Activated CD4-positive, alpha-beta T cell treated with anti-CD3 and anti-CD28 coated beads for 48 hours (primary cell): ENCODE measurements at places on chromosomes 7 and 10.

- no peak for DNase-seq
Observed at GRCh38 chr7:116591202-116592040, 66.6 kb downstream of the CAV1 start.

GRCh38 chr7:100007887-100008286 lies 7.5 kb upstream of the ZKSCAN1 start:
- no peak for DNase-seq

- DNase-seq, result no peak
Observed at GRCh38 chr10:127881262-127881661, 11.5 kb downstream of the CLRN3 start.

- no peak for DNase-seq
Observed at GRCh38 chr10:94143261-94143660, 149.5 kb downstream of the PLCE1 start.

DNA sequence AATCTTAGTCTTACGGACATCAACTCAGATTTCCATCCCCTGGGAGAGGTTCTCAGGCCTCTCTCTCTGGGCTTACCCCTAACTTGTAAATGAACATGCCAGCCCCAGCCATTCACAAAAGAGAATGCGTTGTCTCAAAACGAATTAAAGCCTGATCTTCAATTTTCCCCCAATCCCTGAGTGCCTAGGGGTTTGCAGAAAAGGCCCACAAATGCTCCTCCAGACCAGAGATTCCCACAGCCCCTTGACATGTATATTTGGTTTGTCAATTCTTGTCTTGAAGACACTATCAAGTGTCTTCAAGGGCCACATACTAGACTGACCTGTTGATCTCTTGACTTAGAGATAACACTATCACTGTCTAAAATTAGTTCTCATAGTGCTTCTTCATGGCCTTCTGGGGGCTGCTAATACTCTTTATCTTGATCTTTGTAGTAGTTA lies 11.9 kb upstream of the HOXA13 start:
- no peak for DNase-seq

- no peak for DNase-seq
Observed at GRCh38 chr7:158689488-158689887, 15.1 kb downstream of the NCAPG2 start.

GRCh38 chr7:52917982-52918578 lies 117.4 kb upstream of the POM121L12 start:
- DNase-seq, result no peak

DNA sequence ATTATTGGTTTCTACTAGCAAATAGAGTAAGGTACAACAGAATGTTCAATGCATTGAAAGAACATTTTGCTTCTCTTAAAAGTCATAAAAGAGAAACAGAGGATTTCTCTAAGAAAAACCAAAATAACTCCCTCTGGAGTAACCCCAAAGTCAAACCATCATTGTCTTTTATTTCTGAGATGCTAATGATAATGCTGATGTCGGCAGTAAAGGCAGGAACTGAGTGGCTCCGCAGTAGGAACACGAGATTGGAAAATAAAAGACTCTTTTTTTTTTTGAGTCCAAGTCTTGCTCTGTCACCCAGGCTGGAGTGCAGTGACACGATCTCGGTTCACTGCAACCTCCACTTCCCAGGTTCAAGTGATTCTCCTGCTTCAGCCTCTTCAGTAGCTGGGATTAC lies 2.7 kb upstream of the USP54 start:
- no peak for DNase-seq

GRCh38 chr7:104956753-104957450 lies 57.1 kb upstream of the KMT2E start:
- DNase-seq, result peak; percentile 40

DNA sequence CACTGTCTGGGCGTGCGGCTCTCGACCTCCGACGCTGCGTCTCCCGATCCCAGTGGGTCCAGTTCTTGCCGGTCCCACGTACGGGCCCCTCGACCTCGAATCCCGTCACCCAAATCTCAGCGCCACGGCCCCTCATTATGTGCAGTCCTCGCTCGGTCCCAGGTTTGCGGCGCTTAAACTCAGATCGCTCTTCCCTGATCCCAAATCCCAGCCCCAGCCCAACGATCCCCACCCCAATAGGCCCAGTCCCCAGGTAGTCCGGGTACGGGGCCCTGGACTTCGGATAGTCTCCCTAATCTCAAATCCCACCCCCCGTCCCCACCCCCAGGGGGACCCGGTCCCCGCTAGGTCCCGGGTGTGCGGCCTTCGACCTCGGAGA lies 666 bp downstream of the HNRNPF start:
- DNase-seq, result no peak

DNA sequence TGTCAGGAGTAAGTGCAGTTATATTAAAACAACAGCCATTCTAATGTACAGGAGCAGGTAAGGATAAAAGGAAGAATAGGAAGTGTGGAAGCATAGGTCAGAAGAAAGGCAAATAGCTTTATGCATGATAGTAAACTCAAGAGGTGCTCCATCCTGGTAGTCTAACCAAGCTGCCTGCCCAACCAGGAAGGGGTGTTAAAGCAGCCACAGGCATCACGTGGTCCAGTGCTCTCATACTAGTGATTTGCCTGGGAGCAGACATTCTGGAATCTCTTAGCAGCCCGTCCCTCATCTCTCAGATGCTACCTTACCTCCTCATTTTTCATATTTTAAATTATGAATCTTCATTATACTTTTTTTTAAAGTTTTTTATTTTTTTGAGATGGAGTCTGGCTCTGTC lies 18.5 kb downstream of the ABRAXAS2 start:
- no peak for DNase-seq

DNA sequence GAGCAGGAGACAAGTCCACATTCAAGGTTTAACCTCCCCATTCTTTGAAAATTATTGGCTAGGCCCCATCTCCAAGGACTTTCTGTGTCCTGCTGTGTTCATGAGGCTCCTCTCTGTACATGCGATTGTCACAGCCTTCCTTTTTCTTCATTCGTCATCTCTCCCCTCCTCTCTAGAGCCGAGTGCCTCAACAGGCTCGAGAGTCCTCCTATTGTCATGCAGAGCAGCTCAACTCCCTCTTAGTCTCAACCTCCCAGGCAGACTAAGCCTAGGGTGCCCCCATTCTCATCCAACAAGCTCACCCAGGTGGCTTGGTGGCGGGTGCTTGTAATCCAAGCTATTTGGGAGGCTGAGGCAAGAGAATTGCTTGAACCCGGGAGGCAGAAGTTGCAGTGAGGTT lies 35.1 kb upstream of the SAMD8 start:
- DNase-seq, result no peak

DNA sequence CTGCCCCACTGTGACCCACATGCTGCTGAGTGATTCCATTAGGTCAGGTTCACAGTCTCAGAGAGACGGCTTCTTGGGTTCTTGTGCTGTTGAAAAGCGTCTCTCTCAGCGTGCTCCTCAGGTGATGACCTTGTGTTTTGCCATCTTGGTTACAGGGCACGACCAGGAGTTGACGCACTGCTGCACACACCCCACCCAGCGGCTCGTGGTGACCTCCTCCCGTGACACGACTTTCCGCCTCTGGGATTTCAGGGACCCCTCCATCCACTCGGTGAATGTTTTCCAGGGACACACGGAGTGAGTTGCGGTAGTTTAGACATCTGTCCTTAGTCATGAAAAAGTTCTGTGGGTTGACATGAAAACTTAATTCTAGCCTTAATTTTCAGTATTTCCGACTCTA lies 48.8 kb downstream of the WDR37 start:
- no peak for DNase-seq

DNA sequence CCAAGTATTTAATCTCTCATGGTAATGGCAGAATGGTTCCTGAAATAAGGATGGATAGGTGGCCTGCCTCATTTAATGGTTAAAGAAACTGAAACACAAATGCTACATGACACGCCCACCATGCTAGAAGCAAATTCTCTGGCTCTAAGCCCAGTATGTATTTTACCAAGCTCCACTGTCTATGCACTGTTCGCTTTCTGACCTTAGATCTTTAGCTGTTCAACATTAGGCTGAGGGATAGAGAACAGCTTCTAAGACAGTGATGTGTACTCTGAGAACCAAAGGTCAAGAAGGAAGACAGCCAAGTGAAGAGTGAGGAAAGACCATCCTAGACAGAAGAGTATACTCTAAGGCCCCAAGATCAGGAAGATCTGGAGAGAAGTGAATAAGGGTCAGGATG lies 26.6 kb downstream of the FAM3C start:
- DNase-seq, result no peak

DNA sequence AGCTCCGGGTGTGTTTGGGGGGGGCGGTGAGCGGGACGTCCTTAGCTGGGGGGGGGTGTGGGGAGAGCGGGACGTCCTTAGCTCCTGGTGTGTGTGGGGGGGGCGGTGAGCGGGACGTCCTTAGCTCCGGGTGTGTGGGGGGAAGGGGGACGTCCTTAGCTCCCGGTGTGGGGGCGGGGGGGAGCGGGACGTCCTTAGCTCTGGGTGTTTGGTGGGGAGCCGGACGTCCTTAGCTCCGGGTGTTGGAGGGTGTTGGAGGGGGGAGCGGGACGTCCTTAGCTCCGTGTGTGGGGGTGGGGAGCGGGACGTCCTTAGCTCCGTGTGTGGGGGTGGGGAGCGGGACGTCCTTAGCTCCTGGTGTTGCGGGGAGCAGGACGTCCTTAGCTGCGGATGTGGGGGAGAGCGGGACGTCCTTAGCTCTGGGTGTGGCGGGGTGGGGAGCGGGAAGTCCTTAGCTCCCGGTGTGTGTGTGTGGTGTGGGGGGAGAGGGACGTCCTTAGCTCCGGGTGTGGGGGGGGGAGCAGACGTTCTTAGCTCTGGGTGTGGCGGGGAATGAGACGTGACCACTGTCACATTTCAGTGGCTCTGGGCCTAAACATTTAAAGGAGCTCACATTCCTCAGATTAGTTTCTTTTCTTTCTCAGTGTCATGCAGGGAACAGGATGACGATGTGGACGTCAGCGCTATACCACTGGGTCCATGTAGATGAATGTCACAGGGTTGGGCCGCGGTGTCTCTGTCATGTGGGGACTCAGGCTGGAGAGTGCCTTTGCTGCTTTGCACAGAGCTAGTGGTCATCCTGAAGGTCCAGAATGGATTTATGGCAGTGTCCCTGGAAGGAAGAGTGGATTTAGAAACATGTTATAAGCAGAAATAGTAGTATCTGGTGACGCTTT lies 7.5 kb downstream of the DYNC2I1 start:
- peak; percentile 57 for DNase-seq

- DNase-seq, result no peak
Observed at GRCh38 chr7:99267481-99267840, 5.2 kb upstream of the MYH16 start.

DNA sequence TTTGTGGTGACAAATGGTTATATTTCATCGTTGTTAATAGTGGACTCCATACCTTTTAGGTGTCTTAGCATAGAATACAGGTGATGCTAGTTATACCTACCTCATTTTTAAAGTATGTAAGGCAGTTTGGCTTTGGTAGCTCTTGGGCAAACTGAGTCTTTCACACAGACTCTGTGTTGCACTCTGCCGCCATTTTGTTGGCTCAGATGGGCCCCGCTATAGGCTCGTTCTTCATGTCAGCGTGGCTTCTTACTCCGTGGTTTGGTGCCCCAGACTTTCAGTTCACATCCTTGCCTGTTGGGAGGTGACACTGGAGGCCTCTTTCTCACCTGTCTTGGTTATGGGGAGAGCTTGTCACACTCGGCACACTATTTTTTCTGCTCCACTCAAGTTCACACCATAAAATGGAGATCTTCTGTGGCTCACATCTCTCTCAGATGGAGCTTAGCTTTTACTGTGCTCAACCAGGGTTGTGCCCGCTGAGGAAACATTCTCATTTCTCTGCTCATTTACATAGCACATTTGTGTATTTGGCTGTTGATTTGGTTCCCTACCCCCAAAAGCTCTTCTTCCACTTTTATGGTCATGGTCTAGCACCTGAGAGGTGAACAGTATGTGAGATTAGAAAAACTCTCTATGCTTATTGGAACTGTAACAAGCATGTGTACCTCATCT lies 178.5 kb downstream of the ARID5B start:
- DNase-seq, result no peak

- DNase-seq, result no peak
Observed at GRCh38 chr7:149820622-149821190, 17.5 kb upstream of the ZNF862 start.

- no peak for DNase-seq
Observed at GRCh38 chr10:31582365-31583052, 263.5 kb downstream of the ZEB1 start.

DNA sequence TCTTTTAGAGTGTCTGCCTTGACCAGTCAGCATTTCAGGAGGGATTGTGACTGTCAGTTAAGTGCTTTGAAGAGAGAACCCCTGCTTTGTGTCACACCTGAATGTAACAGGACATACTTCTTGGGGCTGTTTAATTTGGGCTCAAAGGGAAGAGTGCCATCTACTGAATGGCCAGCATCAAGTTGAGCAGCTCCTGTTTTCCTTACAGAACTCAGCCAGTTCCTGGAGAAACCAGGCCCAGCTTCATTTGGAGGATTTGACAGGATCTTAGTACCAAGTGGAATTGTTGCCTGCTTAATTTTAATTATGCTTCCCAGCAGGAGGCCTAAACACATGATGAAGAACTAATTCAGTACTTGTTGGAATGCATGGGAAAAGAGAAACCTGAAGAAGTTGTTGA lies 8.3 kb downstream of the ADD3 start:
- no peak for DNase-seq
